ENCODE measurements at places on chromosomes 4 and X.

- no peak for DNase-seq
Observed at GRCh38 chr4:82799006-82799881, 648 bp upstream of the SCD5 start.

GRCh38 chr4:68347845-68348244, 2.0 kb downstream of the YTHDC1 start:
- no peak for DNase-seq

GRCh38 chr4:55343887-55344286, 2.2 kb upstream of the SRD5A3 start:
- no peak for DNase-seq

DNA sequence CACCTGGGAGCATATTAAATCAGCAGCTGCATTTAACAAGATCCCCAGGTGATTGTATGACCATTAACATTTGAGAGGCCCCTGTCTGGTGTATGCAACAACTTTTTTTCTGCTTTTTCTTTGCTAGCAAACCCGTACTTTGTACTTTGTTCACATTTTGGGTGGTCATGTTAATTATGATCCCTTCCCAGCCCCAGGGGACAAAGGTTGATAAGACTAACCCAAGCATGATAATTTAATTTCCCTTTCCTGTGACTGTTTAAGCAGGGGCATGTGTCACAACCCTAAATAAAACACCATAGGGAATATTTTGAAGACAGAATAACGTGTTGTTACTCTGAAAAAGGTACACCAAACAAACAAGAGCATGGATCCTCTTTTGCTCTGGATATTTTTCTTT, 332.0 kb downstream of the PCDH18 start:
- DNase-seq: no peak

DNA sequence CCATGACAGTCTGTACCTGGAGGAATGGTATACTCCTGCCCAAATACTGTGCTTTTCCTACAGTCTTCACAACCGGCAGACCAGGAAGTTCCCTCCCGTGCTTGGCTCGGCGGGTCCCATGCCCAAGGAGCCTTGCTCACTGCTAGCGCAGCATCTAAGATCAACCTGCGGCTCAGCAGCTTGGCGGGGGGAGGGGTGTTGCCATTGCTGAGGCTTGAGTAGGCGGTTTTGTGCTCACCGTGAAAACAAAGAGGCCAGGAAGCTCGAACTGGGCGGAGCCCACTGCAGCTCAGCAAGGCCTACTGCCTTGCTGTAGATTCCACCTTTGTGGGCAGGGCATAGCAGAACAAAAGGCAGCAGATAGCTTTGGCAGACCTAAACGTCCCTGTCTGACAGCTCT, 152.7 kb downstream of the TEX11 start:
- DNase-seq: peak; percentile 60

DNA sequence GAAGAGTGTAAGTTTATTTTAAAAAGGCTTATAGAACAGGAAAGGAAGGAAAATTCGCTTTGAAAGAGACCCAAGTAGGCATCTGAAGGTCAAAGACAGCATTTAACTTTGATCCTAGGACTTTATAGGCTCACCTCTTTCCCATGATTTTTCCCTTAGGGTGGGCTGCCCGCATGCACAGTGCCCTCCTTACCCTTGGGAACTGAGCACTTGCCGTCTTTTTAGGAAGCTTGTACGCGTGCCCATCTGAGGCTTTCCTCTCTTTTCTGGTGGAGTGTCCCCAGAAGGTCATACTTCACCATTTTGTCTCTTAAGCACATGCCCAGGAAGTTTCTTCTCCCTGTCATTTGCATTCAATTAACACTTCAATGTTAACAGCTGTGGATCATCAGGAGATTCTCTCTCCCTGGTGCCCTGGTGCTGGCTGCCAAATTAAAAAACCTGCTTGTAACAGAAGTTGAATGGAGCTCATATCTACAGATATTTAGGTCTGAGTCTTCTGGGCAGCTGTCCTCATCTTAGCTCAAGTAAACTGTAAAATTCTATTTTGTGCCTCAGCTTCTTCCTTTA, 38.4 kb upstream of the IL9R start:
- no peak for DNase-seq
